ENCODE measurements at places on chromosomes 11 and 22. TPM values are rescaled to one million over a fixed set of nuclear protein-coding genes. Genes with fewer than 3 reads are reported as not detected.

DNAJB13 gene
- total RNA-seq, result not detected

LINC01488 gene
- not detected for total RNA-seq

FZD4 gene
- total RNA-seq, result 408 TPM

MS4A4A gene
- total RNA-seq, result 174 TPM

FLRT1 gene
- not detected for total RNA-seq

TMEM191C gene
- total RNA-seq, result 1.0 TPM

CASP1 gene
- total RNA-seq, result 15.4 TPM

RAB38 gene
- 5.2 TPM for total RNA-seq

CHST1 gene
- 1.8 TPM for total RNA-seq

IFITM1 gene
- 129 TPM for total RNA-seq

USP47 gene
- 118 TPM for total RNA-seq

PANX2 gene
- total RNA-seq, result 0.64 TPM

CDC42BPG gene
- 5.9 TPM for total RNA-seq

CBLIF gene
- total RNA-seq, result not detected

FOSL1 gene
- 17.0 TPM for total RNA-seq

ABTB2 gene
- 1.3 TPM for total RNA-seq

All from breast epithelium (tissue), 4 donors.